Cardiac atrium fibroblast (primary cell): ENCODE measurements at places on chromosomes 7 and 10. TPM values are rescaled to one million over a fixed set of nuclear protein-coding genes. Genes with fewer than 3 reads are reported as not detected.

The SLC13A1 gene
- total RNA-seq, result not detected in 2 replicates

The C10orf62 gene
- not detected in 2 replicates for total RNA-seq

The GRB10 gene
- total RNA-seq, result 39.5 and 41.0 TPM in 2 replicates

The CPA5 gene
- total RNA-seq, result not detected in 2 replicates

The GSTO2 gene
- total RNA-seq, result 0.32 and 0.36 TPM in 2 replicates

The NMT2 gene
- 28.2 and 29.6 TPM in 2 replicates for total RNA-seq

The SAMD9 gene
- 5.6 and 6.5 TPM in 2 replicates for total RNA-seq

The HERPUD2 gene
- 21.5 and 25.6 TPM in 2 replicates for total RNA-seq

The ZNF786 gene
- 2.9 and 3.6 TPM in 2 replicates for total RNA-seq

The SNX10 gene
- 0.16 TPM in 1 of 2 replicates, not detected in the other for total RNA-seq

The USP54 gene
- total RNA-seq, result 5.4 and 5.5 TPM in 2 replicates

The SPDYE8 gene
- total RNA-seq, result not detected in 2 replicates

The TUBB8 gene
- total RNA-seq, result not detected in 2 replicates

The FAM200A gene
- total RNA-seq, result 5.2 and 7.1 TPM in 2 replicates

The TEX47 gene
- total RNA-seq, result not detected in 2 replicates

The CDC14C gene
- not detected in 2 replicates for total RNA-seq

The LRIT1 gene
- not detected in 2 replicates for total RNA-seq

The BAMBI gene
- 41.5 and 64.5 TPM in 2 replicates for total RNA-seq

The ZNF138 gene
- 2.7 and 3.9 TPM in 2 replicates for total RNA-seq

The OR2A1 gene
- total RNA-seq, result not detected in 2 replicates

The TRPV6 gene
- not detected in 2 replicates for total RNA-seq
